ENCODE measurements at places on chromosomes 16 and 17.
A peak's percentile ranks its signal among the peaks of the same experiment; 100 is the strongest.

DNA sequence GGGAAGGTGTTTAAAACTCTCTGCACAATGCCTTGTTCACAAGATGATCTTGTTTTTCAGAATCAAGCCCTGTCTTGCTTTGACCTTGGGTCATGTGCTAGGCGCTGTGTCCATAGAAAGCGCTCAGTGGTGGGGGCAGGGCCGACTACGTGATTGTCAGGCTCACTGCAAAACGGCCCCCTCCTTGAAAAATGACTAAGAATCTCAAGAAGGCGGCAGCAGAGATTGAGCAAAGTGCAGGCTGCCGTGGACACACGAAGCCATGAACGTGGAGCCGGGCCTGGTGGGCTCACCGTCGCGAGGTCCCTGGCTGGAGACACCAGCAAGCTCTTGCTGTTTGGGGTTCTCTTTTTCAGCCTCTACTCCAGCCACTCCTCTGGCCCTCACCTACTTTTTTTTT is 10.2 kb downstream of the ATP2C2 start:
- no peak for DNase-seq

DNA sequence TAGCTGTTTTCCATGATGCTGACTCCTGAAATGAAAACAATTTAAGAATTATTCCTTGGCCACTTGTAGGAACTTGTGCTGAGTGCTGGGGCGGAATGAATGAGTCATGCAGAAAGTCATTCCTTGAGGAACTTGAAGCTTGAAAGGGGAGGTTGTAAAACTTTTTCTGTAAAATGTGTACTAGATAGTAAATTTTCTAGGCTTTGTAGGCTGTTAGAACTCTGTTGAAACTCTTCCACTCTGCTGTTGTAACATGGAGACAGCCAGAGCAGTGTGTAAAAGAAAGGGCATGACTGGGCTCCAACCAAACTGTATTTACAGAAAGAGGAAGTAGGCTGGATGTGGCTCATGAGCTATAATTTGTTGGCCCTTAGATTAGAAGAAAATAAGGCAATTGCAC is 46.1 kb downstream of the ABCA8 start:
- peak; percentile 87 for DNase-seq

GRCh38 chr16:12350945-12351344 is 374.4 kb downstream of the SNX29 start:
- no peak for DNase-seq

DNA sequence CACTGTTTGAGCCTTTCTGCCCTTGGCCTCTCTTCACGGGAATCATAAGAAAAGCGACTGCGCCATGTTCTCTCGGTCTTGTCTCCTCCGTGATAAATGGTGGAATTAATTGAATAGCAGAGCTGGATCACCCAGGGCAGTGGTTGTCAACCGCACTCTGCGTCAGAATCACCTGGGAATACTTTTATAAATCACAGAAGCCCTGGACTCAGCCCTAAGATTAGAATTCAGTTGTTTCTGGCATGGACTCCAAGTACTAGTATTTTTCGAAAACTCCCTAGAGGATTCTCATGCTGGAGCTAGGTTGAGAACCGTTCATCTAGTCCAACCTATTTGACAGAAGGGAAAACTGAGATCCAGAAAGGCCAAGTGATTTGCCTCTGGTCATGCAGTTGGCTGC is 64.1 kb downstream of the SPACA3 start:
- no peak for DNase-seq

DNA sequence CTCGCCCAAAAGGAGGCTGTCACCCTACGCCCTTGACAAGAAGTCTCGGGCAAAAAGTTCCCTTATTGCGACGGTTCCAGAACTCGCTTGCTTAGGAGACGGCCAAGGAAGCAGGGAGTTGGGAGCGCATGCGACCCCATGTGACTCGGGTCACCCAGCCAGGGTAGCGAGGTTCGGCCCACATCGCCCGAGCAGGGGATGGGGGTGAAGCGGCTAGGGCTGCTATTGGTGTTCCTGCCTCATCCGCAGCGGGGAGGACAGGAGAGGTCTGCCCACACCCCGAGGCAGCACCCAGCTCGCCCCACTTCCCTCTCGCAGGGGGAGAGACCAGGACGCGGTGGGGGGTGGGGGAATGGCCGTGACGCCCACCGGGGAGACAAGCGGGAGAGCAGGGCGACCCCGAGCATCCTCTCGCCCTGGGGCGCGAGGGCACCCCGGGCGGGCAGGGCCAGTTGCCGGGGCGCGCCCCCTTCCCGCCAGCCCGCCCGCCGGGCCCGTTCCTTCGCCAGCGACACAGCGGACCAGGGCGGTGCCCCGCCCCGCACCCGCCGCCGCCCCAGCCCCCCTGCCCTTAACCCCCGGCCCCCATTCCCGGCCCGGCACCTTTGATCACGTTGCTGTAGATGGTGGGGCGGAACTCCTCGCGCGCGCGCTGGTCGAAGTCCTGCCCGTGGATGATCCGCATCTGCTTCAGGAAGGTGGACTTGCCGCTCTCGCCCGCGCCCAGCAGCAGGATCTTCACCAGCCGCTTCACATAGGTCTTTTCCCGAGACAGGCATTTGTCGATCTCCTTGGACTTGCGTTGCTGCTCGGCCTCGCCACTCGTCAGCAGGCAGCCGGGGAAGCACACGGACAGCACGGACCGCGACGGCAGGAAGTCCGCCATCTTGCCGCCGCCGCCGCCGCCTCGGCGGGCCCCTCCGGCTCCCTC is 567 bp downstream of the GNA13 start:
- DNase-seq = peak; percentile 56

DNA sequence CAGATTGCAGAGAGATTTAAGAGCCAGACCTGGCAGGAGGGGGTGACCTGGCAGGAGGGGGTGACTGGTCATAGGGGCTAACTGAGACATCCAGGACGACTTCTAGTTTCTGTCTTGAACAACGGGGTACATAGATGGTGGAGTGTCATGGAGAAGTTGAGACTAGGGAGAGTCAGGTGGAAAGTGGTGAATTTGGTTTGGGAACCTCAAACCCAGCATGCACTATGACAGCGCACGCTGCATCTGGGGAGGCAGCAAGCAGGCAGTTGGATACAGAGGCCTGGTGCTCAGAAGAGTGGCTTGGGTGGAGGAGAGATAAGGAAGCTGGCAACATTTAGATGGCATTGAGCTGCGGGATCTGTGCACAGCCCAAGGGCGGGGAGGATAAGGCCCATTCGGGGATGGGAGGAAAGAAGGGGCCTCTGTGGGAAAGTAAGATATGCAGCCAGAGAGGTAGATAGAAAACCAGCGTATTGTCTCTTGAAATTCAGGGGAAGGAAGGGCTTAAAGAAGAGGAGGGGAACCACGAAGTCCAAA is 4.5 kb downstream of the RIPOR1 start:
- no peak for DNase-seq

DNA sequence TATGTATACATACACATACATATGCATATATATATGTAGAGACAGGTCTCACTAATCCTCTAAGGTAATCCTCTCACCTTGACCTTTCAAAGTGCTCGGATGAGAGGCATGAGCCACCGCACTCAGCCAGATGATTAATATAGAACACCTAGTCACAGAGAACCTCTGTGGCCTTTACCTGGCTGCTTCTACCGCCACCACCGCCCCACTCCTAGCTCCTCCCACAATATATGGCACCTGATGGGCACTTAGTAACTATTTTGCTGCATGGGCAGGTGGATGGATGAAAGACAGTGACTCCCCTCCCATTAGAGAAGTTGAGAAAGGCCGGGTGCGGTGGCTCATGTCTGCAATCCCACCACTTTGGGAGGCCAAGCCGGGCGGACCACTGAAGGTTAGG is 16.7 kb upstream of the ATP2C2 start:
- DNase-seq = no peak

DNA sequence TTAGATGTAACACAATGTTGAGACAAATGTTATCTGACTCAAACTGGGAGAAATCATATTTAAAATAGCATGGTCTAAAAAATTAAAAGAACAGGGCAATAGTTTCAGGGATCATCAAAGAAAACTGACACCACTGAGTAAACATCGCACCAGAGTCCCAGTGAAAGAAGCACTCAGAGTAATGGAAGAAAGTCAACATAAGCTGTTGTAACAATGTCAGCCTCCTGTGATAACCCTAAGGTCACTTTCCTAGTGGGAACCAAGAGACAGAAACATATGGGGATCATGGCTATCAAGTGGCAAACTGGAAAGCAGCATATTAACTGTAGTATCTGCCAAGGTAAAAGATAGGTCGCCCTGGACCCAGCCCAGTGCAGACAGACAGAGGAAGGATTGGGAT is 160.8 kb downstream of the CA10 start:
- DNase-seq = no peak

GRCh38 chr17:80876950-80877728 is 114.5 kb upstream of the CHMP6 start:
- no peak for DNase-seq

- DNase-seq = peak; percentile 50
Measured at GRCh38 chr17:18993905-18994526, 10.5 kb downstream of the FAM83G start.

GRCh38 chr17:49729069-49729468 is 21.3 kb upstream of the SLC35B1 start:
- no peak for DNase-seq

DNA sequence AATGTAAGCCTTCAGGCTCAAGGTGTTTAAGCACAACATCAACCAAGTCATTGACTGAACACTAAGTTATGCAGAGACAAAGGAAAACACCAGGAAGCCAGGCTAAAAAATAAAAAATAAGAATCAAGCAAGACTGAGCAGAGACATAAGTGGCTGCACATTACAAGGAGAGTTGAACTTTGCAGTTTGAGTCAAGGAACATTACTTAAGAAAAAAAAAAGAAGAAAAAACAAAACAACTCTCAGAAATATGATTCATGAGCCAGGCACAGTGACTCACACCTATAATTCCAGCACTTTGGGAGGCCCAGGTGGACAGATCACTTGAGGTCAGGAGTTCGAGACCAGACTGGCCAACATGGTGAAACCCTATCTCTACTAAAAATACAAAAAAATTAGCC is 168.1 kb downstream of the C16orf95 start:
- peak; percentile 46 for DNase-seq

DNA sequence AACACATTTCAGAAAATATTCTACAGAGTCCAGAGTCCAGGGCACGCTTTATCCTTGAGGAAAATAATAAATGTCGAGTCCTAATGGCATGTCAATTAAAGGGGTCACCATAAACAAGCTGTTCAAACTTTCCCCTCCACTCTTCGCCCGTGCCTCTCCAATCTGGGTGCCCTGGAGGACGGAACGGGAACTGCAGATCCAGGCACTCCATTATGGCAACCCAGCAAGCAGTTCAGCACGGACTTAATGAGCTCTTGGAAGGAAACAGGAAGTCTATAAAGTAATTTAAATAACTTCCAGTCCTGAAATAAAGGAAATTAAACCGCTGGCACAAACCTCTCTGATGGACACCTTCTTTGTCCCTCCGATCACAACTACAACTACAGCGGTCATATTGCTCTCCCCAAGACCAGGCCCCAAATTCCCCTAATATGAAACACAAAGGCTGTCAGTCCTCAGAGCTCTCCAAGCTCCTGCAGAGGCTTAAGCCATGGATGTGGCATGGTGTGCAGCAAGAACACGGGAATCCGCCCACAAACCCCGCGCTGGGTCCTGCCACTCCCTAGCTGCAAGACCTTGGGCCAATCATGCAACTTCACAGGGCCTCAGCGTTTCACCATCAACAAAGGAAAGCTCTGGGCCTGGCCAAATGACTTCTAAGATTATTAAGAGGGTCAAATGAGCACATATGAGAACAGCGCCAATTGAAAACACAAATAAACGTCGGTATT is 52.6 kb downstream of the ZFHX3 start:
- no peak for DNase-seq

DNA sequence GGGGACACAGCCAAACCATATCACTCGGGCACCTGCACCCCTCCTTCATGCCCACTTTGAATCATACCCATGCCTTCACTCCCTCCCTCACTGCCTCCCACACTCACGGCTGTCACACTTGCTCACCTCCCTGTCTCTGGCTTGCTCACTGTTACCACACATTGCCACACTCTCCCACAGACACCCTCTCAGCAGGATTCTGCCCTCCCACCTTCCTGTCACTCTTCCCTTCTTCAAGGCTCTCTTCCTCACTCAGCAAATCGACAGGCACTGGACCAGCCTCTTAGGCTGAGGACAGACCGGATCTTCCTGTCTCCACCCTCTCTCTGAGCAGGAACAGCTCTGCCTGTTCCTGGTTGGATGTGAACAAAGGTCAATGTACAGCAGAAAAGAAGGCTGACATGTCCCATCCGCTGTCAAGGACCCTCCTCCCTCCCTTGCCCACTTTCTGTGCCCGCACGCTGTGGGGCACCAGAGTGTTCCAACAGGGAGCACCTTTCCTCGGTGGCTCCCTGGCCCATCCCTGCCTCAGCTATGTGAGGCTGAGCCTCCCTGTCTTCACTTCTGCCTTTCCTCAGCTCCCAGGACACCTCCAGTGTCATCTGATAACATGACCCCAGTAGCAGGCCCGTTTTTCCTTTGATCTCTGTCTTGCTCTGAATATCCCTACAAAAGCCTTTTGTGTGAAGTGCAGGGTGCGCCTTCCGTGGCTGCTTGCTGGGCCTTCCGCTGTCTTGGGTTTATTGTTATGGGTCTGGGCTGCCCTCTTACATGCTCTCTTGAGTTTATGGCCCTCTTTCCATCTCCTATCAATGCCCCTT is 47.0 kb downstream of the CCDC182 start:
- DNase-seq = no peak

Measured in EH (cell line).